Testis (tissue), 5 donors: ENCODE measurements at places on chromosomes 7 and 10. TPM values are rescaled to one million over a fixed set of nuclear protein-coding genes. Genes with fewer than 3 reads are reported as not detected.

DNA sequence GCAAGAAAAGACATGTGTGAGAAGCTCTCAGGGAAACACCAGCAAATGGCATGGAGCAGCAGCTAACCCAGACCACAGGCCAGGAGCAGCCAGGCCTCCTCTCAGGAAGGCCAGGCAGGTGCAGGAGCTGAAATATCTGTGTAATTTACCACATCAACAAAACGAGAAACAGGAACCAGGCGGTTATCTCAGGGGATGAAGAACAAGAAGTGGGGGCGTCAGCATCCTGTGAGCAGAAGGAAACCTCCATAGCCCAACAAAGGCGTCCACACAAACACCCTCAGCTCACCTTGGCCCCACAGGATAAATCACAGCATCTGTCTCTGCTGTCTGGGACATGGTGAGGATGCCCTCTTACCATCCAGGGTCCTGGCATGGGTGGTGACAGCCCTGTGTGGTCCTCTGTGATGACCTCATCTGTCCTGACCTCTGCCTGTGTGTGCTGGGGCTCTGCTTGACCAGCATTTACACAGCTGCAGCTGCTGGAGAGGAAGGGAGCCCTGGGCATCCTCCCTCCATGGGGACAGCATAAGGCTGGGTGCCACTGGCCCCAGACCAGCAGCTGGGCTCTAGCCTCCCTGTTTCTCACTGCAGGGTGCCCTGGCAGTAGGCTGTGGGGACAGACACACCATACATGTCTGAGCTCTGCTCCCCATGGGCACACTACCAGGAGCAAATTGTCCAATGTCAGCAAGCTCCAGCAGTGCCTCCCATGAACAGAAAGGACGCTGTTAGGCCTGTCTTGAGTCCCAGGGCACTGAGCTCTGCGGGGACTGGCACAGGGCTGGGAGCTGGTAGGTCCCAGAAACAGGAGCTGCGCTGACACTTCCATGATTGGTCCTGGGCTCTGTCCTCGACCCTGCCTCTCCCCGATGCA, 34.6 kb downstream of the ANXA8 start:
- DNase-seq, result no peak

DNA sequence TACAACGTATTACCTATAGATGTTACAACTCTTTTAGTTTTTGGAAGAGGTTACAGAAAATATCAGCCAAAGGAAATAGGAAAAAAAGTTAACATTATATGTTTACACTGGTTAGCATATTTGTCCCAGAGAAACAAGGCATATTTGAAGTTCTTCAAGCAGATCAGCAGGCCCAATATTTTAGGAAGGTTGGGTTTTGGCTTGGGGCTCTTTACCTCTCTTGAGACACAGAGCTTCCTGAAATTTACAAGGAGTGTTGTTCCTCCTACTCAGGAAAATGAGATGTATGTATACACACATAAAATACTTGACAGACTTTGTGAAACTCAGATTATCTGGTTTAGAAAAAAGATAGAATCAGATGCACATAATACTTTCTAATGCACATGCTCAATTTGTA, 323.6 kb downstream of the HGF start:
- DNase-seq, result no peak

GRCh38 chr7:96093435-96093834, 228.5 kb downstream of the SLC25A13 start:
- DNase-seq, result no peak

DNA sequence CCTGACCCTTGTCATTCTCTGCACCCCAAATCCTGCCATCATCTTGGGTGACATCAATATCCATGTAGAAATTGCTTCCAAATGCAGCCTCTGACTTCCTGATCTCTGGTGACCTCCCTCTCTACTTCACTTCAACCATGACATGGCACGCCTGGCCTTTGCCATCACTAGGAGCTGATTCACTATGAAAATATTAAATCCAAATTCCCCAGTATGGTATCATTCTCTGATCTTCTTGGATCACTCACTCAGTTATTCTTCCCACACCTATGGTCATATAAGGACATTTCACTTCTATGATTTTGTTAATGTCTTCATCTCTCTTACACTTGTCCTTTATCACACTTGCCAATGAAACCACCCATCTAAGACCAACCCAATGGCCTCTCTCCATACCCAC, 73.7 kb upstream of the ODAD2 start:
- DNase-seq, result no peak

GRCh38 chr7:18064242-18064838, 36.7 kb upstream of the PRPS1L1 start:
- peak; percentile 62 for DNase-seq

DNA sequence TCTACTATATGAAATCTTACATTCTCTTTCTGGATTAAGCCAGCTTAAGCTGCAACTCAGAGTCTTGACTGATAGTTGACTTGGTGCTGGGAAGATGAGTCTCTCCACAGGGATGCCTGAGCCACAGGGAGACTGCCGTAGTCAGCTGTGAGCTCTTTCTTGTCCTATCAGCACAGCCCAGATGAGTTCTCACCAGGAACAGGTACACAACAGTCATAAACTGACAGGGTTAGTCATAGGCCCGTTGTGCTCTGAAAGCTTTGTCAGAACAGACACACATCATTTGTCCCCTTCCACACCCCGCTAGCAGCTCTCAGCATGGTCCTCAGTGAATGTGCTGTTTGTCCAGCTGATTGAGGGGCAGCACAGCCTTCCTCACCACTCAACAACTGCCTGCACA, 221.6 kb downstream of the RPS24 start:
- DNase-seq, result no peak

DNA sequence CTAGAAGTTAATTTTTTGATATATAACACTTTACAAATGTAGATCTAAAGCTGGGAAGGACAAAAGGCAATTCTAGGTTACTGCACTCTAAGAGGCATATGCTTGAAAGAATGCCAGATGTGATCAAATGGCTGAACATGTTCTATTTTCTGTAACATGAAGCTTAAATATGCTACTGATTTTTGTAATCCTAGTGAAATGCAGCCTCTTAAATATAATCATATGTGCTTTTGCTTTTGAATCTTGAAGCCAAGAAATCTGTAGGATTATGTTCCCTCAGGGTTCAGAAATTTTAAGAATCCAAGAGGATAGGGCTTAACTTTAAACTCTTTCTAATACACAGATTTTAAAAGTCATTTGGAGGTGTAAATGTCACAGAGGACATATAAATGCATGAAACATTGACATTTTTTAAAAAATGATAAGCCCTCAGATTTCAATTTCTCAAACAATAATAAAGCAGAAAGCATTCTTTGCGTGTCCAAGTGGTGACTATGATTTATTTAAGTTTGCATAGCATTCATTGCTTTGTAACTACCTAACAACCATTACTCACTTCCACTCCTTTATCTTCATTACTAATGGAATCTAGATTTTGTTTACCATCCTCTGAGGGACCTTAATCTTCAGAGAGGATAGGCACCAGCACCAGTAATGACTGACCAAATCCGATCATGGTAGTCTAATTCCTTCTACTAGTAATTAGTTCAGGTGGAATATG, 170.4 kb downstream of the MAGI2 start:
- DNase-seq, result no peak

DNA sequence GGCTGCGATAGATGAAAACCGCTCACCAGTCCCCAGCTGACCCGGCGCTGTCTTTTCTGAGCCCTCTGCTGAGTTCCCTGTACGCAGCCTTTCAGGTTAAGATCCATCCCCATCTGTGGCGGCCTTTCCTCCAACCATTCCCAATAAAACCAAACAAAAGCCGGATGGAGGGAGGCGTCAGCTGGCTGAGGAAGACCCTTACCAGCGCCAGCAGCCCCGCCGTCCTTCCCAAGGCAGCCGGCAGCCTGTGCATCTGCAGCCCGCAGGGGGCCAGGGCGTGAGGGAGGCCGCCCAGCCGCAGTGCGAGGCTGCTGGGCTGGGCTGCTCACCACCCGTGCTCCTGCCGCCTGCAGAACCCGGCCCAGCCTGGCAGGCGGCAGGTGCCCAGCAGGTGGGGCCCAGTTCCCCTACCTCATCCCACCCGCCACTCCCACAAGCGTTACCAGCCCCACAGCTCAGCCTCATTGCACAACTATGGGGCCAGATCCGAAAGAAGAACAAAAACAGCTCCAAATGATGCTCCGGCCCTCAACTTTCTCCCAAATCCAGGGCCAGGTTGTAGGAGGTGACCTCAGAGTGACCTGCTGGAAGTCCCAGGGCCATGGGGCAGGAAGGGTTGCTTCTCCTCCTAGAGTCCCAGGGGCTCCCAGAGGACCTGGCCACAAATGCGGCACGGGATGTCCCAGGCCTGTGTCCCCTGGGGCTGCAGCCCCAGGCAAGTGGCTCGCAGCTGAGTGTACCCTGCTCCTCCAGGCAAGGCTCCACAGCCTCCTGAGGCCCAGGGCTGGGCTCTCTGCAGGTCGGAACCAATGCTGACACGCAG, 23.8 kb downstream of the PAPOLB start:
- no peak for DNase-seq

DNA sequence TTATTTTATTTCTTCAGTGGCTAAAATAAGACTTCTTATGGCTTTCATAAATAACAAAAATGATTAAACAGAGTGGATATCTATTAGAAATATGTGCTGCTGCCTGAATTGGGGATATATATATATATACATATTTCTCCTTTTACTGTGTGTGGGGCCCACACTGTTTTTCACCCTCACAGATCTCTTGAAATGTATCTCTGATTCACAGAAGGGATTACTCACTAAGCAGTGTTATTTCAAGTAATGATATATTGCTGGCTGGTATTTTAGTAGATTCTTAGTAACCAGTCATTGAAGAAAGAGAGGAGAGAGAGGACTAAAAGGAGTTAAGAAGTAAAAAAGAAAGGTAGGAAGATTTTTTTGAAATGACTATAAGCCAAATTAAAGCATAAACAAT, 308.6 kb upstream of the NRP1 start:
- no peak for DNase-seq

DNA sequence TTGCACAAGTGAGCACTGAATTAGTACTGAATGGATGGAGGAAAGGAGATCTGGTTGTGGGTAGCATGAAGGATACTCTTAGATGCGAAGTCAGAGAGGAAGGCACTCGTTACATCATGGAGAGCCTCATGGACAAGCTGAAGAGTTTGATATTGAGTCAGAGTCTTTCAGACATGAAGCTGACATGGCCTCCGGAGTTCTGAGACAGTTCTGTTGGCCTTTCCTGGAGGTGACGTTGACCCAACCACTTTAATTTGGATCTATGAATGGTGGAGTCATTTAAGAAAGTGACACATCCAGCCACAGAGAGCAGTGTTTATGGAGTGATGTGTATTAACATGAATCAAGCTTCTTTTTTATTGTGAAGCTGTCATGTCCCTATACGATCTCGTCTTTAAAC, 286.3 kb upstream of the CDC14C start:
- DNase-seq, result no peak

GRCh38 chr7:43302211-43302711, 189.8 kb downstream of the HECW1 start:
- DNase-seq, result no peak

DNA sequence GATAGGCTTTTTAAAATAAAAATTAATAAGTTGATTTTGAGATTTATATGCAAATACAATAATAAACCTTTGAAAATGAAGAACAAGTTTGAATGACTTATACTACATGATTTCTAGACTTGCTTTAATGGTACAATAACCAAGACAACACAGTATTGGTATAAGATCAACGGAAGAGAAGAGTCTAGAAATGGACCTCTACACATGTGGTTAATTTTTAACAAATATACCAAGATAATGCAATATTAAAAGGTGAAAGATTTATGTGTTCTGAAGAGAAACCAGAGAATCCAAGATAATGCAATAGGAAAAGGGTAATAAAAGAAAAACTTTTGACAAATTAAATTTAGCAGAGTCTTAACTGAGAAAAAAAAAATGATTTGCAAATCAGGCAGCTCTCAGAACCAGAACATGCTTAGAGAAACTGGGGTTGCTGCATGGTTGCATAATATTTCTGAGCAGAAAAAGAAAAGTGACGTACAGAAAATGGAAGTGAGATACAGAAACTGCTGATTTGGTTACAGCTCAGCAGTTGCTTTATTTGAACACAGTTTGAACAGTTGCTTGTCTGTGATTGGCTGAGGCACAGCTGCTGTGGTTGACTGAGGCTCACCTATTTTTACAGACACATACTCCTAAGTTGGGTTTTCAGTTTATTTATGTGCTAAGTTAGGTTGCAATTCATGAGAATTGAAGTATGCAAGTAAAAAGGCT, 365.9 kb downstream of the CRPPA start:
- DNase-seq, result no peak

DNA sequence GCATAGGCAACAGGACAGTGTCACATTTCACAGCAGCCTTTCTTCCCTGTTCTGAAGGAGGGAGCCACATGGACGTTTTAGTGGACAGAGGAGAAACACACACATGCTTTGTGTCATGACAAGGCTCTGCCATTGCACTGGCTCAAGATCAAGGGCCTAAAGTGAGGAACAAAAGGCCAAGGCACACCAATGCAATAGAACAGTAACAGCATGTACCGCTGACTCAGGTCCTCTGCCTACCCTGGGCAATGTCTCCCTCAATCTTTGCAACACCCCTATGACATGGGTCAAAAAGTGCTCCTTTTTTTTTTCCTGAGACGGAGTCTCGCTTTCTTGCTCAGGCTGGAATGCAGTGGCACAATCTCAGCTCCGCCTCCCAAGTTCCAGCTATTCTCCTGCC, 57.8 kb upstream of the SDK1 start:
- no peak for DNase-seq

DNA sequence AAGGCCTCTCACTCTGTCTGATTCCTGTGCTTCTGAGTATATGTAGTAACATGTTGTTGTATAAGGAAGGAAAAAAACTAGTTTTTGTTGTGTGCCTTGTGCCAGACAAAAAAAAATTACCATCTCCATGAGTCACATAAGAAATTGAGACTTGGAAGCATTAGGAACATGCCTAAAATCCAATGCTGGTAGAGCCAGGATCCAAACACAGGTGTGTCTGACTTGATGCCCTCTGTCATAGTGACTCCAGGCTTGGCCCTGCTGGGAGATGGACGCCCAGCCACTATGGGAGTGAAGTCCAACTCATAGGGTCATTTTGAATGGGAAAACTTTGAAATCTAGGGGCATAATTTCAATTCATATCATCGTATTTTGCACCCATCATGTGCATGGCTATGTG, 38.0 kb downstream of the PYROXD2 start:
- DNase-seq, result no peak

The CUZD1 gene
- total RNA-seq, result 1.5 TPM

The CLDN15 gene
- total RNA-seq, result 13.6 TPM

The PTPRN2 gene
- 10.8 TPM for total RNA-seq

The CPVL gene
- total RNA-seq, result 26.6 TPM
